ENCODE measurements at places on chromosomes 1 and 21.

GRCh38 chr1:87424541-87424940 lies 95.9 kb downstream of the LMO4 start:
- no peak for DNase-seq

- DNase-seq = no peak
Measured at GRCh38 chr1:198788561-198789064, 149.8 kb downstream of the PTPRC start.

DNA sequence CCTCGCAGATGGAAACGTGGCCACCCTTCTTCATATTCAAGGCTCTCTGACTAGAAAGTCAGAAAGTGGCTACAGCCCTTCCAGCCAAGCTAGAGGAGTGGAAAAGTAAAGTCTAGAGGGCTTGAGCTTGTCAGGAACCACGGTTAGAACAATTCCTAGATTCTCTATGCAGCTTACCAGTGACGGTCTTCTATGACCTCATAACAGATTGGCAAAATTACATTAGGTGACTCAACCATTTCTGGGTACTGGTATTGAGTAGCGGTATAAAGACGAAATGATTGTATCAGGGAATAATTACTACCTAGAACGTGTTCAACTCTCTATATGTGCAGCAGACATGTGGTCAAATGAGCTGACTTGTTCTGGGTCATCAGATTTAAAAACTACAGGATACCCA lies 155.0 kb upstream of the RUNX1 start:
- no peak for DNase-seq

GRCh38 chr1:153688736-153689328 lies 10.3 kb downstream of the NPR1 start:
- no peak for DNase-seq

GRCh38 chr1:58782178-58783089 lies 1.4 kb downstream of the JUN start:
- no peak for DNase-seq

DNA sequence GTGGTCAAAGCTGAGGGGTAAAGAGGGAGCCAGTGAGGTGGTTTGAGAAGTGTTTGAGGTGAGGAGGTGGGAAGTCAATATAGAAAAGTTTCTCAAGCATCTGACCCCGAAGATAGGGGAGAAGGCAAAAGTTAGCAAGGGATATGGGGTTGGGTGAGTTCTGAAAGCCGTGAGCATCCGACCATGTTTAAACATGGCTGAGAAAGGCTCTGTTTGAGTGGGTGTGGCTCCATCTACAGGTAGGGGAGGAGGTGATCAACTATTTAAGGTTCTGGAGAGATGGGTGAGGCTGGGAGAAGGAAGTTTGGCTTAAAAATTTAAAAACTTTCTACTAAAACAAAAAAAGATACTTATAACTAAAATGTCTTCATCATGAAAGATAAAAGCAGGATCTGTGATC lies 273.8 kb downstream of the KCNJ6 start:
- DNase-seq = no peak

- DNase-seq = no peak
Measured at GRCh38 chr1:225750875-225751824, 26.5 kb upstream of the SRP9 start.

GRCh38 chr1:165442053-165442452 lies 2.9 kb downstream of the RXRG start:
- no peak for DNase-seq

GRCh38 chr1:17441265-17441992 lies 2.0 kb upstream of the RCC2 start:
- DNase-seq = no peak

DNA sequence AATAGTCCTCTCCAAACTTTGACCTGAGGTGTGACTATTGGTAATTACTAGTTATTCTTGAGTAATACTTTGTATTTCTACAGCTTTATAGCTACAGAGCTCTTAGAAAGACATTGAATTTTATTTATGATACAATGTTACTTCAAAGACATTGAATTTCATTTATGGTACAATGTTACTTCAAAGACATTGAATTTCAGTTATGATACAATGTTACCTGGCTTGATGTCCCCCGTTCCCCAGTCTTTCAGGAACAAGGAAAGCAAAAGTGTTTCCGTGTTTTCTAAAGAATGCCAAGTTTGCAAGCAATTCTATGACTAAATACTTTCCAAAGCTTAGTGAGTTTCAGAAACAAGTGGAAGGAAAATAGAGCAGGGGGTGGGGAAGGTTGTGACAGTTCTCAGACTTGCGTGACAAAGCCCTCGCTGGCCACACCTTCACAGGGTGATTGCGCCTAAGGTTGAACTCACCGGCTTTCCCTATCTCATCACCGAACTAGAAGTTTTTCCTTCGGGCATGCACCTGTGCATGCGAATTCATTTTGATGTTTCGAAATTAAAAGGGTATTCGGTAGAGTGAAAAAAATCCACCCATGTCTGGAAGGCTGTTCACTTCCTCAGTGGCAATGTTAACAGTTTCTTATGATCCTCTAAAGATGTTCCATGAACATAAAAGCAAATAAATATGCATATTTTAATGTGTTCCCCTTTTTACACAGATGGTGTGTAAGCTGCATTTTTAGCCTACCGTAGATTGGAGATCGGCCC lies 909 bp upstream of the PAXBP1 start:
- no peak for DNase-seq

DNA sequence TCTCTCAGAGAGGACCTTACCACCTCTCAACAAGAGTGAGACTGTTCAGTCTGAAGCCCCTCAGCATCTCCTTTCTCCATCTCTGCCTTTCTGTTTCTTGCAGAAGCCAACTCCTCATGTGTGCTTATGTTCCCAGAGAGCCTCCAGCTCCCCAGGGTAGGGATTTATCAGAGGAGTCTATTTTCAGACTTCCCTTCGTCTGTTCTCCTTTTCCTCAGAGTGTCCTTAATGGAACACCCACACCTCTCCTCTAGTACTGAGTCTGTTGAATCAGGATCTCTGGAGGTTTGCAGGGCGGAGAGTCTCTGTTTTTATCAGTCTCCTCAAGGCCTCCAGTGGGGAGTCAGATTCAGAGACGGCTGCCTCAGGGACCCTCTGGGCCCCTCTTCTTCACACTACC lies 25.1 kb upstream of the DNAJC6 start:
- DNase-seq = no peak

GRCh38 chr21:35506771-35507170 lies 457.7 kb upstream of the RUNX1 start:
- DNase-seq = no peak

DNA sequence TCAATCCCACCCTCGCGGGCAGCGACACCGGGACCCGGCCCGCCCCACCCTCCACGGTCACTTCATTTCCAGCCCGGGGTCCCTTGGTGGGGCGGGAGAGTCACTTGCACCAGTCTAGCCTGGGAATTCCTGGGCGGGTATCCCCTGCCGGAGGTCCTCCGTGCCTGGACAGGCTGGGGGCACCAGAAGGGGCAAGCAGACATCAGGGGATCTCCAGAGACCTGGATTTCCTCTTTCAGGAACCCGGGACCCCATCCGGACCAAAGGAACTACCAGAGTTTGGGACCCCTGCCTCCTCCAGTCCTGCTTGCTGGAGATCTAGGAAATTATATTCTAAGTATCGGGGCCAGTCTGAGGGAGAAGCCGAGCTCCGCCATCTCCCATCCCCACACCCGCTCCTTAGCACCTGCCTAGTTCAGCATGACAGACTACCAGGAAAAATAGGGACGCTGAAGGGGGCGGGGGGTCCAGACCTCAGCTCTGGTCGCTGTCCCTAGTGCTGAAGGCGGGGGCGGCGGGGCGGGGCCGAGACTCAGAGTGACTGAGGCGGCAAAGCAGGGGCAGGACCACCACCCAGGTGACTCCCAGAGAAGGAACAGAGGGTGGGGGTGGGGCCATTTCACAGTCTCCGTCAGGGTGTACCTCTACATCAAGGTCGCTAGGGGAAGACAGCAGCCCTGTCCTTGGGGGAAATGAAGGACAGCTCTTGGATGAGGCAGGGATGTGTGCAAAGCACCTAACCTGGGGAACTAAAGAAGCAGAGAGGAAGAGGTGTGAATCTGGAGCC lies 832 bp downstream of the HCN3 start:
- DNase-seq = peak; percentile 73

DNA sequence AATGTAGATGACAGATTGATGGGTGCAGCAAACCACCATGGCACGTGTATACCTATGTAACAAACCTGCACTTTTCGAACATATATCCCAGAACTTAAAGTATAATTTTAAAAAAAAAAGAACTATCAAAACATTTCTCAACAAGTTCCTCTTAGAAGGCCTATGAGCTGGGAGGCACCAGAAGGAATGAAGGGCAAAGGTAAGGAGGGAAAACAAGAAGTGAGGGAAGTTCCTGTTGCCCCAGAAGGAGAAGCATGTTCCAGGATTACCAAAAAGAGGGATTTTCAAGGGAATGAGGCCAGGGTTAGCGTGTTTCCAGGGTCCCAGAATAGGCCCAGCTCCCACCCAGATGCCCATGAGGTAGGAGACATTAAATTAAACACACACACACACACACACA lies 361.0 kb downstream of the SETD4 start:
- no peak for DNase-seq

- DNase-seq = no peak
Measured at GRCh38 chr21:31446226-31446855, 102.3 kb upstream of the TIAM1 start.

DNA sequence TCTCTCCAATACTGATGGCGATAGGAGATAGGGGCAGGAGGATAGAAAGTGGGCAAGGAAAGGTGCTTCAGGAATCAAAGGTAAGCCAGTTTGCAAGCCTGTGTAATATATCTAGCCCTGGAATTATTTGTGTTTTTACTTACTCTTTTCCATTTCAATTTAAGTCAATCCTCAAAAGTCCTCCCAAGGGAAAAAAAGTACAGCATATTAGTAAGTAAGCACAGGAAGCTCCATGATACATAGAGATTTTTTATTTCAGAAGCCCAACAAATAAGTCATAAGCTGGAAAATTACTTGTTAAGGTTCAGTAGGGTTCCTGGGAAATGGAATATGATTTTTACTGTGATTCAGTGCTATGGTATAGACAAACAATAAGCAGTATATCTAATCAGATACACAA lies 337.7 kb upstream of the DUSP10 start:
- DNase-seq = no peak

GRCh38 chr1:228109073-228109961 lies at the start of gene MRPL55:
TSS of gene MRPL55 (minus strand) at chr1:228109299. CDS start at chr1:228108260, 1,039 bp downstream.
- peak; percentile 96 for DNase-seq

DNA sequence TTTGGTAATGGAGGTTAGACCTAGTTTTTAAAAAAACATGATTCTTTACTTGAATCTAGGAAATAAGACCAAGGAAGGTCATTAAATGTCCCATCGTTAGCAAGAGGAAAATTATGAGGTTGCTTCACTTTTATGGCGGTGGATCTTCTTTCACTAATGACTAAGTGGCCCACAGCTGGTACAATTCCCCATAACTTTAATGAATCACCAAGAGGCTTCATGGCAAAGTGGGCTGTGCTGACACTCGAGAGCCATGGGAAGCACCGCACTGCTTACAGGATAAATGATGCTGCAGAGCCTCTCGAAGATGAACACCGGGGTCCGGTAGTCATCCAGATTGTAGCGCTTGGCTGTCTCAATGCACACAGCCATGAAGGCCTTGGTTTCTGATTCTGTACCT lies 108.8 kb downstream of the UBR4 start:
- DNase-seq = no peak

- no peak for DNase-seq
Measured at GRCh38 chr1:201954263-201955008, 867 bp upstream of the TIMM17A start.

GRCh38 chr1:83508485-83509151 lies 490.3 kb downstream of the TTLL7 start:
- no peak for DNase-seq

DNA sequence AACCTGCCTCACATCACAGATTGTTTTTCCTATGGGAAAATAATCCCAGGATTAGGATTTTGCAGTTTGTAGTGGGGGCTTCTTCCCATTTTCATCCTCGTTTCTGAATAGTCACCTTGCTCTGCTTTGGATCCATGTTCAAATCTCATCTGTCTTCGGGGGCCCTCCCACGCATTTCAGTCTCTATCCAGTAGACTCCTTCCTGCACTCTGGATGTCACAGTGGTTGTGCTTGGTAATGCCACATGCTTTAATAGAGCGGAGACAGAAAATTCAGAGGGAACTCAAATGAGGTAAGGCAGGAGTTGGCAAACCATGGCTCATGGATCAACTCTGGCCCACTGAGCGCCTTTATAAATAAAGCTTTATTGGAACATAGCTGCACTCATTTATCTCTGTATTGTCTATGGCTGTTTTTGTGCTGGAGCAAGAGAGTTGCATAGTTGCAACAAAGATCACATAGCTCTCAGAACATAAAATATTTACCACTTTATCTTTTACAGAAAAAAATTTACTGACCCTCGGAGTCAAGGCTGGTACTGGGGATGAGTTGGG lies 101.0 kb downstream of the SPATA46 start:
- DNase-seq = no peak

GRCh38 chr1:7010534-7011200 lies 225.4 kb downstream of the CAMTA1 start:
- DNase-seq = no peak

DNA sequence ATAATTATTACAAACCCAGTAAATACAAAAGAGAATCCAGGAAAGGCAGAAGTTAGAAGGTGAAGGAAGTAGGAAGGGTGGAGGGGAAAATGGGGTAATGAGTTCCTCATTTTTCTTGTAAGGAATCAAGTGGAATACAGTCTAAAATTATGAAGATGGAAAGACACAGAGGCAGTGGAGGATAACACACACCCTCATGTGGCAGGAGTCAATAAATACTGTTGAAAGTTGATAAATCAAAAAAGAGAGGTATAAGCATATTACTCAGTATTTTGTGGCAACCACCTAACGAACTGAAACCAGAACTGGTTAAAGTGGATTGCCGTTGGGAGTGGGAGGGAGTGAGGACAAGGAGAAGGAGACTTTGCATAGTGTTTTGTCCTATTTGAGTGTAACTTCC lies 78.6 kb upstream of the SLC44A3 start:
- no peak for DNase-seq

GRCh38 chr1:155131856-155132255 lies 3.8 kb upstream of the SLC50A1 start:
- DNase-seq = no peak

- DNase-seq = no peak
Measured at GRCh38 chr21:32340863-32341848, 42.5 kb downstream of the MRAP start.

DNA sequence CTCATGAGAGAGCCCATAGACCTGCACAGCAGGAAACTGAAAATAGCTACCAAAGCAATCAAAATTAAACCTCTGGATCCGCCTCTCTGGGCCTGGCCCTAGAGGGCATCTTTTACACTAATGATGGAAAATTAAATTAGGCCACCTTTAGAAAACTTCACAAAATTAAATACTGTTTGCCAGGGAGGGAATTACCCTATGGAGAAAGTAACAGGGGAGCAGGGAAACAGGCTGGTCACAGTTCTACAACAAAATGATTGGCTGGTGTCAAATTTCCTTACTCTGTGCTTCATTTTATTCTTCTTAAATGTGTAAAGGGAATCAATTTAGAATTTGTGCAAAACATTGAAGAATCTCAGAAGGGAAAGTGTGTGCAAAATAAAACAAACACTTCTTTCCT lies 62.4 kb downstream of the SPATA46 start:
- no peak for DNase-seq

- DNase-seq = no peak
Measured at GRCh38 chr1:230308039-230308438, 118.1 kb downstream of the PGBD5 start.
